ENCODE measurements at places on chromosomes 3 and 15. TPM values are rescaled to one million over a fixed set of nuclear protein-coding genes. Genes with fewer than 3 reads are reported as not detected.

CCDC54 gene
- total RNA-seq = not detected

ZIC4 gene
- not detected for total RNA-seq

ADAMTS7 gene
- 4.5 TPM for total RNA-seq

SLC28A1 gene
- 0.04 TPM for total RNA-seq

PRTG gene
- total RNA-seq = 8.6 TPM

TGM5 gene
- total RNA-seq = not detected

AP3B2 gene
- total RNA-seq = 0.77 TPM

DNAH12 gene
- total RNA-seq = 0.18 TPM

TRPM1 gene
- not detected for total RNA-seq

CPLX3 gene
- not detected for total RNA-seq

RFC4 gene
- 40.7 TPM for total RNA-seq

FBXL22 gene
- 0.32 TPM for total RNA-seq

ST8SIA2 gene
- 0.37 TPM for total RNA-seq

IMPG2 gene
- total RNA-seq = not detected

ZNF660 gene
- total RNA-seq = not detected

GOLGA8R gene
- 0.07 TPM for total RNA-seq

CYP19A1 gene
- 0.47 TPM for total RNA-seq

RAD54L2 gene
- 5.5 TPM for total RNA-seq

TRH gene
- total RNA-seq = not detected

MAP2K5 gene
- total RNA-seq = 9.1 TPM

PLA2G4E gene
- not detected for total RNA-seq

ADGRG7 gene
- not detected for total RNA-seq

SLC2A2 gene
- not detected for total RNA-seq

PLSCR5 gene
- total RNA-seq = not detected

FRMD5 gene
- total RNA-seq = 2.3 TPM

MEGF11 gene
- 0.47 TPM for total RNA-seq

DNAH1 gene
- 1.3 TPM for total RNA-seq

B3GNT5 gene
- total RNA-seq = 29.2 TPM

NCK1 gene
- total RNA-seq = 26.6 TPM

FOXB1 gene
- total RNA-seq = not detected
